ENCODE measurements at places on chromosomes 6 and 20.

GRCh38 chr6:37309046-37309445 is 44.7 kb upstream of the RNF8 start:
- no peak for DNase-seq

GRCh38 chr20:33846291-33846935 is 35.3 kb downstream of the CHMP4B start:
- no peak for DNase-seq

DNA sequence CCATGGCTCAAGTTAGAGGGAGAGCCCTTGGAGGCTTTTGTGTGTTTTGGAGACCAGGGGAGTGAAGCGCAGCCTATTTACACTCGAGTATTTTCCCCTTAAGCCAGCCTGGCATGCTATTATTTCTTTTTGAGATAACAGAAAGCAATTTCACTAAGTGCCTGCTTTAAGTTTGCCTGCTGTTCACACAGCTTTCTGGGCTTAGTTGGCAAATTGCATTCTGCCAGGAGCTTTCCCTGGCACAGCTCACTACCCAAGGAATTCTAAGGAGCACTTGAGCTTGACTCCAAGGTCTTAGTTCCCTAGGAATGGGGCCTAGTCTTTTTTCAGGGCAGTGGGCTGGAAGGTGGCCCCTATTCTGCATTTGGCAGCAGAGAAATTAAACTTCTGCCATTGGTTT is 19.0 kb upstream of the ASXL1 start:
- DNase-seq = no peak

GRCh38 chr6:129191235-129191634 is 308.3 kb downstream of the LAMA2 start:
- DNase-seq = no peak

DNA sequence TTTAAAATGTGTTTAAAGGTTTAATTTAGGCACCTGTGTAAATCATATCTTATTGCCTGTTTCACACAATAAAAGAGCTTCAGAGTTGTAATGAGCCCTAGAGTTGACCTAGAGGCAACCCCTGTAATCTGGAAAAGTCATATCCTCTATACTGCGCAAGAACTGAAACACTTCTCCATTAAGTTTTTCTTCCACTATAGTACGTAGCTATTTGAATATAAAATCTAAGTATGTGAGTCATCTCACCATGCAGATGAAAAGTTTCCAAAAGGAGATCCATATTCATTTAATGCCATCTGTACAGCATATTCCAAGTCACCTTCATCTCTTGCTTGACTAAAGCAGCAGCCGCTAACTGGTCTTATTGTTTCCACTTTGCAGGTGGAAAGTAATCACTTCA is 26.0 kb upstream of the TAAR1 start:
- DNase-seq = no peak

DNA sequence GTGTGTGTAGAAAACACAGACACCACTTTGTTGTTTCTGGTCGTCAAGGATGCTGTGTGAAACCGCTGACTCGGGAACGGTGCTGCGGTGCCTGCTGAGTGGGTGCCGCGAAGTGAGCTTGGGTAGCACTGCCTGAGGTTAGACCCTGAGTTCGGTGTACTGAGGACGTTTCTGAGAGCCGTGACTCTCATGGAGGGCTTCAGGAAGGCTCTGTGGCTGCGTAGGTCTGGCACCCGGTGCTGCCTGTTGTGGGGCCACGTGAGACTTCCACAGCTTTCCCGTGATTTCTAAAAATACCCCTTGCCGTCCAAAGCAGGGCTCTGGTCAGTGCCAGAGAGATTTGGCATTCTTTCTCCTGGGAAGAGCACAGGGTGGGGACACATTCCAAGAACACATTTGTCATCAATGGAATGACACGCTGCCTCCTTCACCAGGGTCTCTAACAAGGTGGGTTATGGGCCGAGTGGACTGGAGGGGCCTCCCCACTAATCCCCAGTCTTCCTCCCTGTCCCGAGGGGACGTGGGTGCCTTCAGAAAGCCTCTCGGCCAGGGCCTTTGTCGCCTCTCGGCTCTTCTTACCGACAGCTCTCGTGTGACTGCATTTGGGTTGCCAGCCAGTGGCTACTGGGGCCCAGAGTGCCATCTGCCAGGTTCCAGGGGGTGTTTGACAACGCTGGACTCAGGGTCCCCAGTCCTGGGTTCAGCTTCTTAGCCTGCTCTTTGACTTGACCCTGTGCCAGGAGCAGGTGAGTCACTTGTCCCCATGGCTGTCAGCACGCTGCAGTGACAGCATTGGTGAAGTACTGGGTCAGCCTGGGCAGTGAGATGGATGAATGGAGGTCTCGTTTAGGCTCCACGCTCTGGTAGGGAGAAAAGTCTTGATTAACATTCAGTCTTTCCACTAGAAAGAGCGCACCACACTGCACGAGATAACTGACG is 62.2 kb downstream of the SYNJ2 start:
- DNase-seq = no peak

- no peak for DNase-seq
Measured at GRCh38 chr20:49813305-49813974, 812 bp downstream of the SLC9A8 start.

GRCh38 chr6:16274483-16274882 is 36.1 kb downstream of the GMPR start:
- DNase-seq = no peak

DNA sequence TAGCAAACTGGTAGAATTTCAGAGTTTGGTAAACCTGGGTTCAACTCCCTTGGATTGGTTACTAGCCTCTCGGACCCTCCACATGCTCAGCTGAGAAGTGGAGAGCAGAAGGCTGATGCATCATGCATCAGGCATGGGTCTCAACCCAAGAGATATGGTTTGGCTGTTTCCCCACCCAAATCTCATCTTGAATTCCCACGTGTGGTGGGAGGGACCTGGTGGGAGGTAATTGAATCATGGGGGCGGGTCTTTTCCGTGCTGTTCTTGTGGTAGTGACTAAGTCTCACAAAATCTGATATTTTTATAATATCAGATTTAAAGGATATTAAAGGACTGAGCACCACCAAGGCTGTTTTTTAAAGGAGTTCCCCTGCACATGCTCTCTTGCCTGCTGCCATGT is 75.1 kb downstream of the PPP1R3G start:
- DNase-seq = no peak

- DNase-seq = no peak
Measured at GRCh38 chr20:23832775-23833513, 6.4 kb upstream of the CST2 start.

DNA sequence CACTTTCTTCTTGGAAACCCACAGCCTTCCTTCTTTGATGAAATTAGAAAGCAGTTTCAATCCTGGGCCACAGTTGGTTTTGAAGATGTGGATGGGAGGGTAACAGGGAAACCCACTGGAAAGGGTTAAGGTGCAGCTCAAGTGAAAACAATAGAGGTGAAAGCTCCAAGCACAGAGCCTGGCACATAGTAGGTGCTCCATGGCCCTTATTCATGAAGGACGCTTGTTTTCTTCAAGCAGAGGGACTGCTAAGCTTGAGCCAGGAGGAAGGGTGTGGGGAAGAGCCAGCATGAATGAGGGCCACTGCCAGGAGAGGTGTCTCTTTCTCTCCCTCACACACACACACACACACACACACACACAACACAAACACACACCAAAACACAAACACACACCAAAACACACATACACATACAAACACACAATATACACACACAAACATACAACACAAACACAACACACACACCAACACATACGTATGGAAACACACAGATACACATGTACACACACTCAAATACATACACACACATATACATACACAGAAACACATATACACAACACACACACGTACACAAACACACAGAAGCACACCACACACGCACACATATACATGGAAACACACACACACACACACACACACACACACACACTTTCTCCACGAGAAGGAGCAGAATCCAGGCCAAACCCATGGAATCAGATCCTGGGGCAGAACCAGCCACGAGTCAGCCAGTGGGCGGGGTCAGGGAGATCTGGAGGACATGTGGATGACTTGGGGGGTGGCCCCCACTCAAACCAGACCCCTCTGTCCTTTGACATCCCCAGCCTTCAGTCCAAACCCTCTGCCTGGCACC is 23.7 kb upstream of the RBPJL start:
- no peak for DNase-seq

DNA sequence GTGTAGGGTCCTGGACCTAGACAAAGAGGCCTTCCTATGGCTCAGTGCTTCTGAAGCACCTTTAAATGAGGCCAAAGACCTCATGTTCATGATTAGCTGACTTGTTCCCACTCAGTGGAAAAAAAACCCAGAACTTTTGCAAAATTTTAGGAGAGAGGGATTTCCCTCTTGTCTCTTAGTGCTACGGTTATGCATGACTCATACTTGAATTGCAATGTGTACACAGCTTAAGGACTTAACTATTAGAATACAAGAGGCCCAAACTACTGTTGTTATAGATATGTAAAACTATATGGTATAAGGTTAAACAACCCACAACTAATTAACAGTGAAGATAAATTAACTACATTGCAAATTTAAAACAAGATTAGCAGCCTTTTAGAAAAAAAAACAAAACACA is 32.3 kb upstream of the HLA-A start:
- DNase-seq = no peak

GRCh38 chr20:39082622-39083398 is 120.7 kb downstream of the DHX35 start:
- DNase-seq = no peak

DNA sequence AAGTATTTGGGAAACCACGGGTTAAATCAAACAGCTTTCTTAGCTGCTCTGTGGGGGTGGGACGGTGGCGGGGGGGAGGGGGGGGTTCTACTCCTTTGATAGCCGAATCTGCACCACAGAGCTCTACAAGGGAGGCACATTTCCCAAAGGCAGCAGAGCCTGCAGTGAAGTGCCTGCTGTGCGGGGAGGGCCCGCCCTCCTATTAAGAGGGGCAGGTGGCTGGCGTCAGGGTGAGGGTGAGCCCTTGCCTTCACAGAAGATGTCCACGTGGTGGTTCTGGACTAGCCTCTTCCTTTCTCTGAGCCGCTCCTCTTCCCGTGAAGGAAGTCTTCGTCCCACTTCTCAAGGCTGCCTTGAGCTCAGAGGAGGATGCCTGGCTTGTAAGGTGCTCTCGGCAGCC is 174.9 kb upstream of the THBS2 start:
- no peak for DNase-seq

- no peak for DNase-seq
Measured at GRCh38 chr6:134356405-134356804, 38.5 kb upstream of the SGK1 start.

DNA sequence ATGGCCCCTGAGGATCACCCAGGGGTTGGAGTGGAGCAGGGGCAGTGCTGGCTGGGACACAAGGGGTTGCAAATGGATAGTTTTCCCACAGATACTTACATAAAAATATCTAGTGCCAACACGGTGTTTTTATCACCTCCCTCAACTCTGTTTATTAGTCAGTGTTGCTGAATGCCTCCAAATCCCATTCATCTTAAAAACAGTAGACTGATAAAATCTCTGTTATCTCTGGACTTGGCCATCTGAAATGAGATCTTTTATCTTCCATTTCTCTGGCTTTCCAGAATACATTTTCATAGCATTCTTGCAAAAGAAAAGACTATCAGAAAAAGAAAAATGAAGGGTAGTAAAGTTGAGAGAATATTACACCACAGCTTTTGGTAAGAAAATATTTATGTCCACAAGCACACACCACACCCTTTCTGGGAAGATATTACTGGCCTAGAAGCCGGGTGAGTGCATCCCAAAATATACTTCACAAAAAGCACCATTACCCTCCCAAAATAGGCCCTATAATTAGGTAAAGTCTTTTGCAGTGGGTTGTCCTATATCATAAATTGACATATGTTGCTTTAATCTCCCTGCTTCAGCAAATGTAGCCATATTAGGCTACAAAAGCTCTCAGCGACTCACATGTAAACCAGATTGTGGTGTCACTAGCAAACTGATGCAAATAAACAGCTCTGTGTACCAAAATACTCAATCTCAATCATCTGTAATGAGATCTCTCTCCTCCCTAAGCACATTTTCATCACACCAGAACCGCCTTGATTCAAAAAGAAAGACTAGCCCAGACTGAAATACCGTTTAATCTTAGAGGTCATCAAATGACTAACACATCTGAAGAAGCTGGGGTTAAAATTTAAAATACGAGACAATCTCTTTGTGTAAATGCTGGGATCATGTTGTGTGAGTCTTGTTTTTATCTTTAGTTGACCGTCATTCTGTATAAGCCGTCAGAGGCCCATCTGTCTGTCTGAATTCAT is 96.7 kb downstream of the FYN start:
- no peak for DNase-seq

DNA sequence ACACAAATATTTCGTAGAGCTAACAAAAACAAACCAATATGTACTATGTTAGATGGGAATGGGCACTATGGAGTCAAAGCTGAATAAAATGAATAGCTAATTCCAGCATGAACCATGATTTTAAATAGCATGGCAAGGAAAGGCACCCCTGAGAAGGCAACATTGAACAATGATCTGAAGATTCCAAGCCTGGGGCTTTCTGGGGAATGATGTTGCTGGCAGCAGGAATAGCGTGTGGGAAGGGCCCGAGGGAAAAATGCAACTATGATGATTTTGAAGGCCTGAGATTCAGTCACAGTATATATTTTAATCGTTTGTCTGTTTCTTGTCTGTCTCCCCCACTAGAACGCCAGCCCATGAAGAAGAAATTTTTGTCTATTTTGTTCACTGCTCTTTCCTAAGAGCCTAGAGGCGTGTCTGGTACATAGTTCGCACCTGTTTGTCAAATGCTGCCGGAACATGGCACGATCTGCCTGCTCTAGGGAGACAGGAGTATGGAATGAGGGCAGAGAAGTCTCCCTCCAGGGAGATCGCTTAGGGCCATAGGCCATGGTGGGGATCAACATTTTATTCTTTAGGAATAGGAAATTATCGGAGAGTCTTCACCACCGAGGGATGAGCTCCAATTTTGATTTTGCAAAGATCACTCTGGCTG is 84.8 kb upstream of the EYA2 start:
- DNase-seq = no peak

- no peak for DNase-seq
Measured at GRCh38 chr6:127103482-127103881, 15.0 kb upstream of the RSPO3 start.

DNA sequence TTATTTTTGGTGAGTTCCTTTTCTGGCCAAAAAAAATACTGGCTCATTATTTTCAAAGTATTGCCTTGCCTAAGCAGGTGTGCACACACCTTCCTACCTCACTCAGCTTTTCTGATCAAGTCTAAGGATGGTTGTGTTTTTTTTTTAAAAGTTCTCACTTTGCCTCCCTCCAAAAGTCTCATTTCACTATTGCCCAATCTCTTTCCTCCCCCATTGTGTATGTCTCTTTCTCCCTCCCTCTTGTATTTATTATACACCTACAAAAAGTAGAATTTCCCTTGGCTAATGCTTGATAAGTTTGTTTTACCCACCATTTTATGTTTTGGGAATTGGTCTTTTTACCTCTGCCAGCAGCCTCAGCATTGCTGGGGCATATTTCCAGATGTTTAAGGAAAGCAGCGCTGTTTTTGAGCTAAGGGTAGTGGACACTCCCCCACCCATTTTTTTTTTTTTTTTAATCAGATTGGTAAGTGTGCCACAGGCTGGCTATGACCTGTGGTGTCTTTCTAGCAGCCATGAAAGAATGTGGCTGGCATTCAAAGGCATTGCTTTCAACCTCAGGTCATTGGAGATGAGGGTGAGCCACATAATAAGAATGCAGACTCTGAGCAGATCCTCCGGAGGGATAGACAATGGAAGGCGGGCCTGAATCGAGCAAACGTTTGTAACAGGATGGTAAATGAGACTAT is 668.6 kb downstream of the UTRN start:
- no peak for DNase-seq

GRCh38 chr6:11813606-11814005 is 35.0 kb upstream of the ADTRP start:
- DNase-seq = no peak

- no peak for DNase-seq
Measured at GRCh38 chr6:37172912-37173492, 3.0 kb downstream of the PIM1 start.

Data from cortex of kidney (tissue), 1 donor.